ENCODE measurements at places on chromosomes 4 and X. TPM values are rescaled to one million over a fixed set of nuclear protein-coding genes. Genes with fewer than 3 reads are reported as not detected.

DNA sequence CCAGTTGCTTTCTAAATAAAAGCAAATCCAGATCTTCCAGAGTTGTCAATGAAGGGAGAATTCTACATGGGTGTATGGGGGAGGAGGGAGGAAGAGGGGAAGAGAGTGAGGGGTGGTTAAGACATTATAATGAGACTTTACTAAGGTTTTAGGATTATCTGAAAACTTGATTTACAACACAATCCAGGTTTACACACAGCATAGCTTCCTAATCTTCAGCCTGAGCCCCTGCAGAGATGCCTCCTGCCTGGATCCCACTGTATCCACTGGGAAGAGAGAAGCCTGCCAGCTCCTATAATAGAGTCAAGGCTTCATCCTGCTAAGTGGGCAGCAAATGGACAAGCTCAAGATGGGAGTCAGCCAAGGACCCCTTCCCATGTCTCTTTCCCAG lies 85.6 kb upstream of the KIT start:
- DNase-seq, result no peak

DNA sequence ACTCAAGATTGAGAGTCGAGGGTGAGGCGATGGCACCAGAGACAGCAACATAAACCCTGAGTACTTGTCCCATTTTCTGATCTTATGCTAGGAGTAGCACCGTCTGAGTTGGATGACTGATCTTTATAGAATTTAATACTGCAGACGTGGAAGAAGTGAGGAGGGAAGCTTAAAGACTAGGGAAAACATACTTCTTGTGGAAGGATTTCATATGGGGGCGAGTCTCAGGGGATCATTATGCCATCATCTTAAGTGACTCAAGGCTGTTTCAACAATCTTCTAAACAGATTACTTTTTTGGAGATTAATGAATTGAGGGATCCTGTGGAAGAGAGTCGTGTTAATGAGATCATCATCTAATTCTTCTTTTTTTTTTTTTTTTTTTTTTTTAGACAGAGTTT lies 17.2 kb upstream of the FAT1 start:
- DNase-seq, result no peak

Gene EXOC1
- polyA plus RNA-seq, result 9.4 TPM

DNA sequence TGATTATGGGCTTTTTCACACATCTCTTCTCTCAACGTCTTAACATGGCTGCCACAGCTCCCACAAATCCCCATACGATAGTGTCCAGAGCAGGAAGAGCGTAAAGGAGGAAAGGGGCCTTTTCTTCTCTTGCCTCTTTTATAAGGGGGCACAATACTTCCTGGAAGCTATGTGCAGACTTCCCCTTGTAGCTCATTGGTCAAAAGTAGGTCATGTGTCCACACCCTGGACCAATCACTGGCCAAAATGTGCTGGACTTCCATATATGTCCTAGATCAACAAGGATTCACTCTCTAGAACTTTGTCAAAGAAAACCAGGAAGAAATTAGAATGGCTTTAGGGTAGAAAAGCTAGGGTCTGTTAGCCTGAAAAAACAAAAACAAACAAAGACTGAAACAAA lies 26.7 kb downstream of the STK32B start:
- DNase-seq, result no peak

Gene FAM133A
- 0.15 TPM for polyA plus RNA-seq

DNA sequence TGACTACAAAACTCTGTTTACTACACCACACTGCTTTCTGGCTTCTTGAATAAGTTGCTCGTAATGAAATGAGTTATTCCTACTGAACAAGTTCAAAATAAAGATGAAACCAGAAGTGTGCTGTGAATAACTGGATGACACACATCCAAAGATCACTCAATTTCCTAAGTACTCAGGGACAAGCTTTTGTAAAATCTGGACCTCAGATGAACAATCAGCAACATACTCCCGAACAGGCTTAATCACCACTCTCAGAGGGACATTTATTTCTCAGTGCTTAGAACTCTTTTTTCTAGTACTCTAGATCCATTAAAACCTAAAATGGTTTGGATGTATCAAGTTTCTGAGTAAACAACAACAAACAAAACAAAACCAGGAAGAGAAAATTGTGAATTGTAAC lies 61.5 kb upstream of the EXOC1L start:
- DNase-seq, result no peak

Gene F9
- polyA plus RNA-seq, result not detected

DNA sequence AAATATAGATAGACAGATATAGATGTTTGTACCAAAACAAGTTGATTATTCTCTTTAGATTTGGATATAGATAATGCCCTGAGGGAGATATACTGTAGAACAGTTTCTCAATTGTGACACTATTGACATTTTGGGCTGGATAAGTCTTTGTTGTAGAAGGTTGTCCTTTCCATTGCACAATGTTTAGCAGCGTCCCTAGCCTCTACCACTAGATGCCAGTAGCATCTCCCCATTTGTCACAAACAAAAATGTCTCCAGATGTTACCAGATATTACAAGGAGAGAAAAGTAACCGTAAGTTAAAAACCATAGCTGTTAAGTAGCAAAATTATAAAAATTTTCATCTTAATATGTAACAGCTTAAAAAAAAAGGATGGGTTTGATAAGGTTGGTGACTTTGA lies 2595.3 kb downstream of the ARAP2 start:
- no peak for DNase-seq

Gene PNMA6A
- polyA plus RNA-seq, result not detected

Gene SNX25
- 8.4 TPM for polyA plus RNA-seq

DNA sequence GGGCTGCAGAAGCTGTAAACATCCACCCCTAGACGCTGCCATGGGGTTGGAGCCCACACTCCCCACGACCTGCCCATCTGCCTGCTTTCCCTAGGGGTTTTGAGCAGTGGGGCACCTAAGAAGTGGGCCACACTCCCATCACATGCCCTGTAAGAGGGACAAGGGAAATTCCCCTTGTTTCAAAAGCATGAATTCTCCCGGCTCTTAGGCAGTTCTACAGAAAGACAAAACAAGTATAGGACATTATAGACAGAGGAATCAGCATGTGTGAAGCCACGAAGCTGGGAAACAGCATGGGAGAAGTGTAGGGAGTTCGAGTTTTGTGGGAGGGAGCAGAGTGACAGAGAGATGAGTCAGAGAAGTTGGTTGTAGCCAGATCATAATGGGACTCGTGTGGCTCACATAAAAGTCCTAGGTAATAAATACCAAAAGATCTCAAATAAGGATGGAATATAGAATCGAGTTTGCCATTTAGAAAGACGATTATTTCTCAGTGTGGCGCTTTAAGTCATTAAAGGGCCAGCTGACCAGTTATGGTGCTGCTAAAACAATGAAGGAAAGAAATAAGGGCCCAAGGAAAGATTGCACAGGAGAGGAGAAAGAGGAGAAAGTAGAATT lies 23.9 kb downstream of the APOO start:
- DNase-seq, result no peak

Gene USP27X
- 0.07 TPM for polyA plus RNA-seq

Gene SLC7A11
- not detected for polyA plus RNA-seq

- DNase-seq, result no peak
Observed at GRCh38 chrX:10109695-10110094, 47.1 kb upstream of the CLCN4 start.

DNA sequence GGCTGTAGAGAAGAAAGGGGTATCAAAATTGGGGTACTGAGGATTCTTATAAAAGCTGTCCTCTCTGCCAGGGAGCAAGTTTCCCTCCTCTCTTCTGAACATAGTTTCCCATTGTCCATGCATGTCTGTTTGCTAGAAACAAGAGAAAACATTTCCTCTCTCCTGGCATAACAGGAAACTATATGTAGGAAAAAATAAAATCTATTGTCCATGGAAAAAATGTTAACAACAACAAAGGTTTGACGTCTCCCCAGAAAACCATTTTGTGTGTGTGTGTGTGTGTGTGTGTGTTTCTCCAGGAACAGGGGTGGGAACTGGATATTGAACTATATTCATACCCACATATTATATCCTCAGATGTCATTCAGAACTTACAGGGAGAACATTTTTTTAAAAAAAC lies 107.2 kb downstream of the GASK1B start:
- no peak for DNase-seq

- DNase-seq, result peak; percentile 55
Observed at GRCh38 chr4:26860922-26861433, 337 bp downstream of the STIM2 start.

DNA sequence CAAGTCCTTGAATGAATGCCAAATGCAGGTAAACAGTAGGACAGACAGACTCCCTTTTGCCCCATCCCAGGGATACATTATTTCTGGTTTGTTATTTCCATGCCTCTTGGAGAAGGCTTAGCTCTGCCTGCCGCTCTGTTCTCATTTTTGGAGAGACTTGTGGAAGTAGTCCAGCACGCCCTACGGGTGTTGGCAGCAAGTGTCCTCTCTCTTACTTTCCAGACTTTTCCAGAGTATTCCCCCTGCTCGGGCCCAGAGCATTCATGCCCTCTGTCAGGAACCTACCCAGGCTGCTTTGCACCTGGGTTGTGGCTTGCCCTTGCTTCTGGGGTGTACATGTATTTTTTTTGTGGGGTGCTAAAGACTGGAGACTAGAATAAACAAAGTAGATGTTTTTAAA lies 15.3 kb downstream of the SLC34A2 start:
- DNase-seq, result no peak

Gene TEX13D
- polyA plus RNA-seq, result not detected

- DNase-seq, result no peak
Observed at GRCh38 chr4:173930329-173930967, 353.0 kb downstream of the FBXO8 start.

Gene PABPC1L2A
- not detected for polyA plus RNA-seq

GRCh38 chr4:1805493-1806222 lies 12.6 kb downstream of the FGFR3 start:
- DNase-seq, result no peak

Gene IKBKG
- 28.2 TPM for polyA plus RNA-seq

Gene TMEM185A
- polyA plus RNA-seq, result 17.9 TPM

GRCh38 chrX:275967-276580 lies 5.1 kb upstream of the PLCXD1 start:
- DNase-seq, result peak; percentile 36

Gene SCLT1
- 4.3 TPM for polyA plus RNA-seq

Gene LANCL3
- polyA plus RNA-seq, result 0.10 TPM

DNA sequence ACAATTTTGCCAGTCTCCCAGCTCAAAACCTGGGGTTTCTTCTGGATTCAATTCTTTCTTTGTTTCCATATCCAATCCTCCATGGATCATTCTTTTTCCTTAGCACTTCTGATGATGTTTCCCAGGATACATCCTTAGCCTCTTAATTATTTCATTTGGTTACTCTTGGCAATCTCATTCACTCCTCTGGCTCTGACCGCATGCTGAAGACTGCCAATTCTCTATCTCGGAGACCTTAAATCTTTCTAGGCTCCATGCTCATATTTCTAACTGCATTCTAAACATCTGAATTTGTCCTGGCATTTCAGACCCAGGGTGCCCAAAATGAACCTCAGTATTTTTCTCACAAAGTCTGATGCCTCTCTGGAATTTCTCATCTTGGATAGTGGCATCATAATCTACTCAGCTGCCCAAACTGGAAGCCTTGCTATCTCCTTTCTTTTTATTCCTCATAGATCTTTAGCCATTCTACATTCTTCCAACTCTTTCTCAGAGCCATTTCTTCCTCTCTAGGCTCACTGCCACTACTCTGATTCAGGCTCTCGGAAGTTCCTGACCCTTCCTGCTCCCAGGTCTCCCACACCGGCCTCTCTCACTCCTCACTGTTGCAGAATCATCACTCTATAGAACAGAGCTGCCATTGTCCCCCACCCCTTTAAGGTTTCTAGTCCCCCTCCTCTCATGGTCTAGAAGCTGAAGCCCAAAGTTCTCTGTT lies 290.2 kb downstream of the CAMK2D start:
- DNase-seq, result no peak

DNA sequence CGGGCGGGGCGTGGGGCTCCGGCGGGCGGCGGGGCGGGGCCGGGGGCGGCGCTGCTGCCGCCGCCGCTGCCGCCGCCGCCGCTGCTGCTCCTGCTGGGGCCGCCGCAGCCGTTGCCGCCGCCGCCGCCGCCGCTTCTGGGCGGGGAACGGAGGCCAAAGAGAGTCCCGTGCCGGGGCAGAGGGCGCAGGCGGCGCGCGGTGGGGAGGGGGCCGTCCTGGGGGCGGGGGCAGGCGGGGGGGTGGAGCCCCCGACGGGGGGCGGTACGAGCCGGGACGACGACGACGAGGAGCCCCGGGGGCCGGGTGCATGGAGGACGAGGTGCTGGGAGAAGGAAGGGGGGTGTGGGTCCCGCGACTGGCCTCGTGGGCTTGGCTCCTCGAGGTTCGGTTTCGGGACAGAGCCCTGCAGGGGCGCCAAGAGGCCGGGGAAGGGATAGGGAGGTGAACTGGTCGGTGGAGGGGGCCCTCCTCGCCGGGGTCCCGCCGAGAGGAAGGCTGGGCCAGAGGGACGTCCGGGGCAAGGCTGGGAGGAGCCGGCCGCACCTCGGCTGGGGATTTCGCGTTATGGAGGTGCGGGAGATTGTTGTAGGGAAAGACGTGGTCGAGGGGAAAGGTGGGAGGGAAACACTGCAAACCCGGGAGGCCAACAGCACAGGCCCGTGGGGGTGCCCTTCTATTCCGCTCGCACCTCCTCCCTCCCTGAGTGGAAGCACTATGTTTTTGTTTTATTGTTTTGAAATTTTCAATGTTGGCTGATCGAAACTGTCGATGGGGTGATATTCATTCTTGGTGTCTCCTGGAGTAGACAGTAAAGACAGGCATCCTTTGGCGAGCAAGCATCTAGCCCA lies 1.9 kb downstream of the BCORL1 start:
- no peak for DNase-seq

- no peak for DNase-seq
Observed at GRCh38 chr4:185811509-185812364, at the start of gene SORBS2. Gene SORBS2 (minus strand): TSS chr4:185812194. CDS start chr4:185690571, 121,623 bp downstream.

GRCh38 chrX:118038614-118039365 lies 77.8 kb downstream of the KLHL13 start:
- DNase-seq, result no peak

Gene PGK1
- 461 TPM for polyA plus RNA-seq

Gene CLIC2
- polyA plus RNA-seq, result 0.18 TPM

Gene STK26
- 57.2 TPM for polyA plus RNA-seq

DNA sequence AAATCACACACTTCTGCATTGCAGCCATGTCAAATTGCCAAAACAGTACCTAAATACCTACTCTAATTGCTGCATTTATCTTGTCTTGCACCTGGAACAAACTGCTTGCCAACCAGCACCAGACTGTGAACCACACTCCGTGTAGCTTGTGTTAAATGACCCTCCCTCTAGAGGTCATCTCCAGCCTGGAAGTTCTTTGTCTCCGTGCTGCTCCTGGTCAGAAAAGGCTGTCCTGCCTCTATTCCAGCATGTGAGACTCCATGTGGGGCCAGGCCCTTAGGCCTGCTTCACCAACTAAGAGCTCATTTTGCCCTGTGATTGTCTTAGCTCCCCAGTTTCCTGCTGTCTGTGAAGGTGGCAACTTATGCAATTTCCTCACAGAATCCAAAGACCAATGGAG lies 28.3 kb downstream of the CNGA2 start:
- DNase-seq, result no peak

GRCh38 chr4:182823576-182823975 lies 93.6 kb downstream of the DCTD start:
- no peak for DNase-seq
